Stimulated activated CD4-positive, alpha-beta T cell treated with anti-CD3 and anti-CD28 coated beads, Interleukin-4, amount 100 ng/mL, for 1 hour (primary cell): ENCODE measurements at places on chromosomes 1 and 21.

DNA sequence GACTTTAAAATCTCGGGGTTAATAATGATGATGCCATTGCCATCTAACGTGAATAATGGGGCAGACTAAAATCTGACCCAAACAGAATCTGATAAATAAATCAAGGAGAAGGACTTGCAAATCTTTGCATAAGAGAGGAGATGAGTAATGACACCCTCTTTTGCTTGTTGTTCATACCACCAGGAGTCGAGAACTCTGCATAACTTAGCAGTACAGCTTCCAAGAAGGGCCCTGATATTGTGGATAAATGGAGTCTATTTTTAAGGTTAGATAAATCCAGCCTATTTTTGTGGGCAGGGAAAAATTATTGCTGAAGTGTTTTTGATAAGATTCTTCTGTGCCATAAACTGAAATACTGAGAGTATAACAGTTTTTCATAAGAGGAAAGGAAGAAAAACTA lies 17.3 kb downstream of the RYR2 start:
- no peak for DNase-seq

GRCh38 chr1:105779727-105780126 lies 1276.7 kb upstream of the PRMT6 start:
- DNase-seq, result no peak

DNA sequence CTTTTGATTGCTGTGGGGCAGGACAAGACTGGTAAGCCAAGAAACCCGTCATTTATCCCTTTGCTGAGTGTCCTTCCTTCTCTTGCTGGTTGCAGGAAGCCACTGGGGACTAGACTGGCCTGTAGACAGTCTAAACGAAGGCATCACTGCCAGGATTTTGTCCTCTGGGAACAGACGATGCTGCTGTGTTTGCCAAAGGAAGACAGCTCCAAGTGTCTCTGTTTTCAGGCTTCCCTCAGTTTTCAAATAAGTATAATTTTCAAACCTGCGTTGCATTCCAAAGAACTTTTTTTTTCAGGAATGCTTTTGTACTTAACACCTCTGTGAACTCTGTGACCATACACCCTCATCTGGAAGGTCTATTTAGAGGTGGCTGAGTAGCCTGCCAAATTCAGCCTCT lies 269.4 kb downstream of the HLX start:
- DNase-seq, result no peak

DNA sequence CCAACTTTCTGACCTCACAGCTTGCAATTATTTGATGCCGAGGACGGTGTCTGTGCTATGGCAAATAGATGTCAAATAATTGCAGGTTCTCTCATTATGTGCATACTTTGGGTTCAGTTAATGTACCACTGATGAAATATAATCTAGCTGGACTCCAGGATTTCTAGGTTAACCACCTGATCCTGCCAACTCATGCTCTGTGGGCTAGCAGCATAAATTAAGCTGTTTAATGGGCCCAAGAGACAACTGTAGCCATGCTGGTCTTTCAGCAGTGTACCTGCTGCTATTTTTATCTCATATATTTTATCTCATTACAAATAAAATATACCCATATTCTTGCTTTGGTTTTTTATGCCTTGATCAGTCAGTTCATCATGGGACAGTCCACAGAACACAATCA lies 43.3 kb upstream of the HP1BP3 start:
- no peak for DNase-seq

DNA sequence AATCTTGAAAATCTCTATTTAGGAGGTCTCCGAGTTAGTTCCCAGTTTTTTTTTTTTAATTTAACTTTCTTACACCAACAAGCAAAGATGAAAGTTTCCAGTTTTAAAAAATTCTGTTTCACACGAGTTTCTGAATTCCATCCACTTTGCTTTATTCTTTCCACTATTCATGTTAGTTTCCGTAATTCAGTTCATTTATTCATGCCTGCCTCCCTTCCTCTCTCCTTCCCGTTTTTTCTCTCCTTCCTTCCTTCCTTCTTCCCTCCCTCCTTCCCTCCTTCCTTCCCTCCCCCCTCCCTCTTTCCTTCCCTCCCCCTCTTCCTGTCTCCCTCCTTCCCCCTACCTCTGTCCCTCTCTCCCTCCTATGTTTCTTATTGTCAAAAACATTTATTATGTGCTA lies 22.3 kb downstream of the ADGRL2 start:
- DNase-seq, result no peak
